SK-N-SH treated with all-trans-retinoic acid at 6 μM for 48 hours (cell line): ENCODE measurements at places on chromosomes 12 and 14.

GRCh38 chr14:93734086-93734822, 54.0 kb downstream of the PRIMA1 start:
- ATAC-seq: no peak

DNA sequence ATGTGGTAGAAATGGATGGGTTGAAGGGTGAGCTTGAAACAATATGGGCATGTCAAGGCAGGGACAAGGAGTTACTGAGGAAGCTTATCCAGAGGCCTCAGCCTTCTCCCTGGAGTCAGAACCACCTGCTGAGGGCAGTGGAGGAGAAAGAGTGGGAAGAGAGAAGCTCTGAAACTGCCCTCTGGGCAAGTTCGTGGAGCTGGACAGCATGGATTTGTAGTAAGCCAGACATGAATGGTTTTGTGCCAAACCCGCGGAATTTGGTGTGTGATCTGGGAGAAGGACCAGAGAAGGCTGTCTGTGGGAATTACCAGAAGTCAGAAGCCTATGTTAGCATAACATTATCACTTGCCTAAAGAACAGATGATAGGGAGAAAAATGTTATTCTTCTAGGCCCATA, 164.8 kb downstream of the SLC41A2 start:
- peak; percentile 3; the same call in 2 of the 3 replicates for ATAC-seq

- ATAC-seq: no peak
Measured at GRCh38 chr12:1692226-1692625, 1.4 kb downstream of the ADIPOR2 start.

DNA sequence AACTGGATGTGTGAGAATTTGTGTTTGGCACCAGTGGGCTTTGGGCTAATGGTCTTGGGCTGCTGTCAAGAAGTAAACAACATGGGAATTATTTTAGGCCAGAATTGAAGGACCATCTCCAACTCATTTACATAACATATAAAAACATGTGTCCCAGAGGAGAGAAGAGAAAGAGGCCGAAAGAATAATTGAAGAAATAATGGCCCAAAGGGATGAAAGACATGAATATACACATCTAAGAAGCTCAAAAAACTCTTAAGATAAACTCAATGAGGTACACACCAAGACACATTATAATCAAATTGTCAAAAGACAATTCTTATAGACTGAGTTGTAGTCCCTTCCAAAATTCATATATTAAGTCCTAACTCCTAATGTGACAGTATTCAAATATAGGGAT, 56.1 kb upstream of the SCAF11 start:
- no peak for ATAC-seq

DNA sequence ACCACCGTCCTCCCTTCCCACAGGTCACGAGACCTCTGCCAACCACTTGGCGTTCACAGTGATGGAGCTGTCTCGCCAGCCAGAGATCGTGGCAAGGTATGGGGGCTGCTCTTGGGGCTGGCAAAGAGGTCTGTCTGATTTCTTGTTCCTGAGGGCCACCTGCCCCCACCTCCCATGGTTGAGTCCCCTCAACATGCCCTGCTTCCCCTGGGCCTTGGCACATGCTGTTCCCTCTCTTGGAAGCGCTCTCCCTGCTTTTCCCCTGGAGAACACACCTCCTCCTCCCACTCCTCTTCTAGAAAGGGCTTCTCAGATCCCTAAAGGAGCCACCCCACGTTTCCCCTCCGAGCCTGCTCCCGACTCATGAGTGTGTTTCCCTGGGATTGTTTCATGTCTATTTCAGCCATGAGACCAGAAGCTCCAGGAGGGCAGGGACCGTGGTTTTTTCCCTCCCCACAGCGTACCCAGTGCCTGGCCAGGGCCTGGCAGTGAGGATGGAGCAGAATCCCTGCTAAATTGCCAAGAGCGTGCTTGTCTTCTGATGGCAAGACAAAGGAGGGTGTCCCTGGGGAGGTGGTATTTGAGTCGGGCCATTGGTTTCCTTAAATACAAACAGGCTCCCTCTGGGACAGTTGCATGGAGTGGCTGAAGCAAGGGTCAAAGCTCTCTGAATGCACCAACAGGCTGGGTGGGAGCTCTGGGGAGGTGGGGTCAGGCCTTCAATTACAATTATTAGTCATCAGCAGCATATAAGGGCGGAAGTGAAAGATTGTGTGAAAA, 34.1 kb downstream of the CYP46A1 start:
- ATAC-seq: no peak

- ATAC-seq: peak; percentile 86
Measured at GRCh38 chr12:116982791-116983411, 72.2 kb downstream of the FBXW8 start.

DNA sequence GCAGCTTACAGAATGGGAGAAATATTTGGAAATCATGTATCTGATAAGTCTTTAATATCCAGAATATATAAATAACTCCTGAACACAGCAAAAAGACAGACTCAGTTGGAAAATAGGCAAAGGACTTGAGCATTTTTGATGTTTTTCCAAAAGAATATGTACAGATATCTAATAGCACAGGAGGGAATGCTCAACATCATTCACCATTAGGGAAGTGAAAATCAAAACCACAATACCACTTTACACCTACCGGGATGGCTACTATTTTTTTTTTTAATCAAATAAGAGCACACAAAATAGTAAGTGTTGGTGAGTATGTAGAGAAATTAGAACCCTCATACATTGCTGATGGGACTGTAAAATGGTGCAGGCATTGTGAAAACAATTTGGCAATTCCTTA, 75.6 kb downstream of the ANO6 start:
- no peak for ATAC-seq

GRCh38 chr12:114395755-114396152, 10.2 kb downstream of the TBX5 start:
- ATAC-seq: no peak

- no peak for ATAC-seq
Measured at GRCh38 chr14:52400846-52401245, 86.7 kb downstream of the PTGER2 start.

DNA sequence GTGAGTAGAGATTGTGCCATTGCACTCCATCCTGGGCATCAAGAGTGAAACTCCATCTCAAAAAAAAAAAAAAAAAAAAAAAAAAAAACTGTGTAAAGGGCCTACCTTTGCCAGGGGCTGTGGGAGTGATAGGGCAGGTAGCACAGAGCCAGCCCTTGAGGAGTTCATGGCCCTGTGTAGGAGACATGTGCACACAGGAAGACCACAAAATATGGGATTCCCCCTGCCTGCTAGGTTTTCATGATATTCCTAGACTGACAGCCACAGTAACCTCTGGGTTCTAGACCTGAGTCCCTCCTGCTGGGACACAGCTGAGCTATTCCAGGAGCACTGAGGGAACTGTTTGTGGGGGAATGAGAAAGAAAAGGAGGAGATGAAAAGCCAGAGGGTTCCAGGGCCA, 8.3 kb upstream of the SPTSSA start:
- ATAC-seq: no peak

DNA sequence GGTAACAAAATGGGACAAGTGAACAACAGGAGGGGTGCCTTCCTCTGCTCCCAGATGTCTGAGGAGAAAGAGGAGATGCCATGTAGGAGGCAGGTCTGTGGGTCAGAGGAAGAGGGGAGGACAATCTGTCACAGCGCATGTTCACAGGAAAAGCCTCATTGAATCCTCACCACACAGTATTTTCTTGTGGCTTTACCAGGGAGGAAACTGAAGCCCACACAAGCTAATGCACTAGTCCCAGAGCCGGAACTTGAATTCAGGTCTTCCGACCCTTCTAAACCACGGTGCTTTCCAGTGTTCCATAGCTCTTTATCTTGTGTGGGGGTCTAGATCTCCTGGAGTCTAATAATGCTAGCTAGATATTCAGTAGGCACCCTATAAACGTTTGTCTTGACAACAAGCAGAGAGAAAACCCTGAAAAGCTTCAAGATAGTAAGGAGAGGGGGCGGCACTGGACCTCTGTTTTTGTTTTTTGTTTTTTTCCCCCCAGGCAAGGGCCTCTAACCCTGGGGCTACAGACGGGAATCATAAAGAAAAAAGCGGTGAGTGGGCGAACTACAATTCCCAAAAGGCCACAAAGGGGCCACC, 371 bp upstream of the SHMT2 start:
- ATAC-seq: peak; percentile 15

DNA sequence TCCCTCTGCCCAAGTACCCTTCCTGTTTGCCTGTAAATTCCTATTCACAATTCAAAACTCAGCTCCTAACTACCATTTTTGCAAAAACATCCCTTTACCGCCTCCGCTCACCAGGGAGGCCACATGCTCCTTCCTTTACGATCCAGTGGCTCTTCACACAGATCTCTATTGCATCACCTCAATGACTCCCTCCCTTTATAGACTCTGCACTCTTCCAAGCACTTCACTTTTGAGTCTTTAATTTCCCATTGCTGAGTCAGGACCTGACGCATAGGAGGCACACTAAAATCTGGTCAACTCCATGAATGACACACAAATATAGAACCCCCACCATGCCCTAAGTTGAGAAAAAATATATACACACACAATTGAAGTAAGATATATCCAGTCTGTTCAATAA, 45.9 kb downstream of the PPP1R13B start:
- ATAC-seq: no peak

DNA sequence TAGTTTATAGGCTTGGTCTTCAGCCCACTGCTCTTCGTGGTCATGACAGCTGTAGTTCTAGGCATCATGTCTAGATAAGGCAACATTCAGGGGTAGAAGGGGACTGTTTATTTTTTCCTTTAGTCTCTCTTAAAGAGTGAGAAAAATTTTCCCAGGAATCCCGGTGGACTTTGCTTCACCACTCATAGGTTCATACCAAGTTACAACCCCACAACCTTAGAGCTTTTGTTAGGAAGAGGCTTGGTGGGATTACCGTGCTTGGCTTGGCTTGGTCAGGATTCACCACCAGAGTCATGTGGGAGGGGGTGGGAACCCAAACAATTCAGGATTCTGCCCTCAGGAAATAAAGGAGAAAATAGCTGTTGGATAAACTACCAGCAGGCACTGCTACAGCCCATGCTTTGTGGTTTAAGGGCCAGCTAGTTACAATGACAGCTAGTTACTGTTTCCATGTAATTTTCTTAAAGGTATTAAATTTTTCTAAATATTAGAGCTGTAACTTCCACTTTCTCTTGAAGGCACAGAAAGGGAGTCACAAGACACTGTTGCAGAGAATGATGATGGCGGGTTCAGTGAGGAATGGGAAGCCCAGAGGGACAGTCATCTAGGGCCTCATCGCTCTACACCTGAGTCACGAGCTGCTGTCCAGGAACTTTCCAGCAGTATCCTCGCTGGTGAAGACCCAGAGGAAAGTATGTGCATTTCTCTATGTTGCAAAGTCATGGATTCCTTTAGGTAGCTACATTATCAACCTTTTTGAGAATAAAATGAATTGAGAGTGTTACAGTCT, 25.9 kb upstream of the PAPLN start:
- ATAC-seq: no peak

DNA sequence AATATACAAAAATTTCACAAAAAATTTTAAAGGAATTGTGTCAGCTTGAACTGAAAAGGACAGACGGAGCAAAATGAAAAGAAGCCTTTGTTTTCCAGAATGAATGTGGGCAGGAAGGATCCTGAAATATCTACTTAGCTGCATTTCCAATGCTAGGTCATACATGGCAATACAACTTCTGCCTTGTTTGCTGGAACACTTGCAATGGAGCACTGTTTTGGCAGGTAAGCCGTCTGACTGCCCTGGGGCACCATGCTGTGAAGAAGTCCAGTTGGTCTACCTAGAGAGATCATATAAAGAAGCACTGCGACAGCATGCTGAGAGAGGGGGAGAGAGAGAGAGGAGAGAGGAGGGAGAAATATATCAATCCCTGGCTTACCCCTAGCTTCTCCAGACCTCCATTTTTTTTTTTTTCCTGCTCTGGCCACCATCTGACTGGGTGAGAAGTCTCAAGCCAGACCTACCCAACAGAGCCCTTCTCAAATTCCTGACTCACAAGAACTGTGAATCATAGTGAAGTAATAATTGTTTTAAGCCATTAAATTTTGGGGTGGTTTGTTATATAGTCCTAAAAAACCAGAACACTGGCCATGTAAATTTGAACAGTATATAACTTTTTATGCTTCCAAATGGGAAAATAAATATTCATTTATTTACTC, 97.1 kb upstream of the PRICKLE1 start:
- no peak for ATAC-seq

DNA sequence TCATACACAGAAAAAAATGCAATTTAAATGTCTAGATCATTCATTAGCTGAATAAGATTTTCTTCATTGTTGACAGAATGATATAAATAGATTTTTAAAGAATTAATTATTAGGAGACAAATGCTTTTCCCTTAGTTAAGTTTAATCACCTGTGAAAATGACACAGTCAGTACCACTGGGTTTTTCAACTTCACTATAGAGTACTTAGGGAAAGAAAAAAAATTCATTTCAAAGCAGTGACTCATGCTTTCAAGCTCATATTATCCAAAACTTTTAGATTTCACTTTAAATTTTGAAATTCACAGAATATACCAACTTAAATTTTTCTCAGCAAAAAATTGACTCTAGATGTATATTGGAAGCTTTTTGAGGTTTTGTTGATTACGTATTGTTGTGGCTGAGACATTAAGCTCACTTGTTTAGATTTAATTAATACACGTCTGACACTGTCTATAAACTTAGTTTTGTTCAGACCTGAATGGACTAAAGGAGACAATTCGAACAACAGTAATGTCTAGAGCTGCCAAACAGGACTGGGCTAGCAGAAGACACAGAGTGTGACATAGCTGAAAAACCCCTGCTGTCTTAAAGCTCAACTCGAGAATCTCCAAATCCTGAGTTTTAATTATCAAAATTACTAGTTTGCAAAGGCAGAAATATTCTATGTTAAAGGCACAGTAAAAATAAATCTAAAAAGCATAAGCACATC, 1.6 kb downstream of the MGAT4C start:
- ATAC-seq: peak; percentile 44; the same call in 2 of the 3 replicates

DNA sequence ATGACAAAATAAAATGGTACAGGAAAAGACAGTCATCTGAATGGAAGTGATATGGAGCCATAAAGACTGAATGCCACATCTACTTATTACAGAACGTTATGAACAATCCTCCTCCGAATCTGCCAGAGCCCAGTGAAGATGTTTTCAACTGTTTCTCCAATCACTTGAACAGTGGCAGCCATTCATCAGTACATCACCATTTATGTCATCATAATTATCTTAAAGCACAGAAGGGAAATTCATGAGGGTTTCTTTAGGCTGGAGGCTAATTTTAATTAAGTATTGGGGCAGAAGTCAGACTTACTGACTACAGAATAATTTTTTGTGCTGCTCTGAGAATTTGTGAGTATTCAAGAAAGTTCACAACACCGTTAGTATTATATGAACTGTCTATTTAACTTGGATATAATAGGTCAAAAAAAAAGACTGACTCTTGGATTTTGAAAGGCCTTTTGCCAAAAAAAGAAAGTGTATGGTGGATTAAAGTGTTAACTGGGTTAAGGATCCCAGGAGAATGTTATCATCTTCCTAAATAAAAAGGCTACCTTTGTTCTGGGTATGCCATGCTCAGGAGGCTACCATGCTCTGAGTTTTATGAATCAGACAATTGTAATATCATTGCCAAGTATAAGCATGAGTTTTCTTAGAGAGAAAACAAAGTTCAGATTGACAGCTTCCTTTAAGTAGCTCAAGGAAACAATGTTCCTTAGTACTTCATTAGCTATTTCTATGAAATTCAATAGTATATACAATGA, 40.1 kb downstream of the PDZRN4 start:
- no peak for ATAC-seq
